ENCODE measurements at places on chromosomes 6 and 20.

DNA sequence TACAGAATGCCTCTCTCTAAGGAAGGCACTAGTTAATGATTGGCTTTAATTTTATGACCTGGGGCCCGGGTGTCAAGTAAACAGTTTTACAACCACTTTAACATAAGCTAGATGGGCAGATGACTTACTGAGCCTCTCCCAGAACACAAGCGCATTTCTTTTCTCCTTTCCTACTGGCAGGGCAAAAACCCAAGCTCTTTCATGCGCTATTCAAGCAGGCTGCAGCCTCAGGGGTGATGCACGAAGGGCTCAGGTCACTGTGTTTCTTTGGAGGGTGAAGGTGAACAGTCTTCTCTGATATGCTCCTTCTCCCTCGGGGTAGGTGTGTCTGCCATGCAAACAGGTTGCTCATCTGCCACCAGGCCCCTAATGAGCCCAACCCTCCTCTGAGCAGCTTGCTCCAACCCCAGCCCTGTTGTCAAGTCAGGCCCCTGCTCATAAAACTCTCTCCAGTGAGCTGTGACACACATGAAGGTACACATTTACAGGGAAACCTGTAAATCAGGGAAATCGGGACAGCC, 73.5 kb upstream of the CDH4 start:
- DNase-seq, result no peak

DNA sequence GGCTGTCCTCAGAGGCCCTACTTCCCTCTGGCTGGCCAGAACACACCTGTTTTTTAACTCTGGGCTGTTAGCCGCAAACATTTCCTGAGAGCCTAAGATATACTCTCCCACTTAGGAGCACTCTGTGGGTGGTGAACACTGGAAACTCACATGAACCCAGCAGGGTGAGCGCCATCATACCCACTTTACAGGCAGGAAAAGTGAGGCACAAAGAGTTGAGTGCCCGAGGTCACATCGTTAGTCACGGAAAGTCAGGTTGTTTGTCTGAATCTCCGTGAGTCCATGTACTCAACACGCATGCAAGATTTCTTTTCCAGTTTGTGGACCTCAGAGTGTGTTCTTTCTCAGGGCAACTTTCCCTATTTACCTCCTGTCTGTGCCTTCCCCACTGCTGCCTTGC, 1.9 kb downstream of the BAK1 start:
- DNase-seq, result no peak

DNA sequence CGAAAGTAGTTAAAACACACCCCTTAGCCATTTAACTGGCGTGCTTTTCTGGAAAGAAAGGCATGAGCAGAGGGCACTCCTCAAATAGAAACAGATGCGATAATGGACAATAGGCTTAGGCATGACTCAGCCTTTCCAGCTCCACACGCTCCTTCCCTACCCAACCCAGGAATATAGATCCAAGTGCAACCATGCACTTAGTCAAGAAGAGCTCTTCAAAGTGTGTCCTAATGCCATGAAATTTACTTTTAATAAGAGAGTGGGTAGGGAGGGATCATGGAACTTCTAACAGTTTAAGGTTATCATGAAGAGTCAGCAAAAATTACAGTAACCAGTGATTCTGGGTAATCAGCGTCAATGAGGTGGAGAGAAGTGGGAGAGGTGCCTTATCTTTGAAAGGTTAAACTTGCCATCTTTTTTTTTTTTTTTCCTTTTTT, 2.4 kb upstream of the EFHC1 start:
- no peak for DNase-seq

GRCh38 chr6:130944486-130944885, 117.3 kb downstream of the SMLR1 start:
- DNase-seq, result no peak

GRCh38 chr6:25007269-25007699, 71.5 kb upstream of the RIPOR2 start:
- DNase-seq, result no peak

- DNase-seq, result no peak
Measured at GRCh38 chr6:136666041-136666440, 115.8 kb upstream of the MAP7 start.

- DNase-seq, result no peak
Measured at GRCh38 chr6:73830119-73830518, 134.1 kb downstream of the CD109 start.

- DNase-seq, result no peak
Measured at GRCh38 chr6:115750946-115751345, 309.7 kb downstream of the FRK start.

DNA sequence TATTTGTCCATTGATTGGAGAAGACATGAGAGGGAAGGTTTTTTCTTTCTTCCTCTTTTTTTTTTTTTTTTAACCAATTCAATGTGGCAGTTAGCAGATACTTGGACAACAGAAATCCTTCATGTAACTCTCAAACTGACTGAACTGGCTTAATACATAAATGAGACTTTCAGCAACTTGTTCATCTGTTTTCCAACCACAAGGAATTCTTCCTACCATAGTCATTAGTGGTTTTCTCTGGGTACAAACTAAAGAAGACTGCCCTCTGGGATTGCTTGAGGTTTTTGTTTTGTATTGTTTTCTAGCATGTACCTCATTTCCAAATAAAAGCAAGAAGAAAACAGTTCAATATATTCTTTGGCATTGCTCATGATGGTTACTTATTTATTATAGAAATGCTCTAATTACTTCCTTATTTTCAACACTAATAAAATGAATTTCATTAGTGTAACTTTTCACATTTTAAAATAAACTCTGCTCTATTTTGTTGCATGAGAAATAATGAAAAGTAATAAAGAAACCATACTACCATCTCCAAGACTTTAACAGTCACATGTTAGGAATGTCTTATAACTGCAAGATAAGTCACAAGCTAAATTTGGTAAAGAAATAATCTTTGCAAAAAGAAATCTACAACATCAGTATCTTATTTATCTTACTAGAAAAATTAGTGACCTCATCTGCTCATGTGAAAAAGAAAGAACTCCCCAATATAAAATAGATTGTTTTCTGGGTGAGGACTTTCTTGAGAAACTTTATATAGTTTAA, 52.0 kb downstream of the ME1 start:
- no peak for DNase-seq

DNA sequence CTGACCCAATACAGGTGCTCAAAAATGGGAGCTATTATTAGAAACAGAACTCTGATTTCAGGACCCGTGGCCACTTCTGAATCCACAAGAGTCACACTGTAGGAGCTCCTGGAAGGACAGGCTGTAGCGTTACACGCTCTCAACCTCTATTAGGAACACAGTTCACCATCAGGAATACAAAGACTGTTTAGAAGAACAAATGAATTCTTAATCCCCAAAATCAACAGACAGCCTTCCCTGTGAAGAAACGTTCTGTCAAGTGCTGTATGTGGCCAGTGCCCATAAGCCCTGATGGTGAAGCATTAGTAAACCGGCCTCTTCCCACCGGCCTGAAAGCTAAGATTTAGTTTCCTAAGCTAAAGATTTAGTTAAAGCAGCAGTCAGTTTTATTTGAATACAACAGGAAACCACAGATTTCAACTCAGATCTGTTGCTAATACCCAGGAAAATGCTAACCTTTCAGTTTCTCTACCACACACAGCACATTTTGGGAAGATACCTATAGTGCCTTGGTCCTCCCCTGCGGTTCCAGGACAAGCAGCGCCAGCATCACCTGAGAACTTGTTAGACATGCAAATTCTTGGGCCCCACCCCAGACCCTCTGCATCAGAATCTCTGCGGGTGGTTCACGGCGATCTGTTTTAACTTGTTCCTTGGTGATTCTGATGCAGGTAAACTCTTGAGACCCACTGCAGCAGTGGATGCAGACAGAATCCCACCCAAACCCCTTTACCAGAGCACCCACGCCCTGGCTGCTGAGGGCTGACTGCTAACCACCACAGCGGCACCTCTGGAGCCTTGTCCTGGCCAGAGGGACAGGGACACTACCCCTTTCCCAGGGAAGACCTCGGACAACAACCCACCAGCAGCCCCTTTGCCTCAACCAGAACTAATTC, 33.4 kb downstream of the MTRES1 start:
- no peak for DNase-seq

DNA sequence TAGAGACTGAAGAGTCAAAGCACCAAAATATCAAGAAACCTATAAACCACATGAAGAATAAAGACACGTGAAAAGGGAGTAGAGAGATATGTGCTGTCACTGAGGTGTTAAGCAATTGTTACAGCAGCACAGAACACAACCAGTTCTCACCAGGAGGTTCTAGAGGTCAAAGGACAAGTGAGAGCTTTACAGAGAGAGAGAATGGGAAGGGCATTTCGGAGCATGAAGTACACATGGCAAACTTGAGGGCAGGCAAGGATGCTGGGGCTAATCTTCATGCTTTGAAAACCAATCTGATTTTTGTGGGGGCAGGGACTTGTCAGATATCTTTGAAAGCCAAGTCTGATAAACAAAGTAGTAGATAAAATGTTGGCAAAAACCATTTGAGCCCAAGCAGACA, 142.3 kb upstream of the NRSN1 start:
- DNase-seq, result no peak

DNA sequence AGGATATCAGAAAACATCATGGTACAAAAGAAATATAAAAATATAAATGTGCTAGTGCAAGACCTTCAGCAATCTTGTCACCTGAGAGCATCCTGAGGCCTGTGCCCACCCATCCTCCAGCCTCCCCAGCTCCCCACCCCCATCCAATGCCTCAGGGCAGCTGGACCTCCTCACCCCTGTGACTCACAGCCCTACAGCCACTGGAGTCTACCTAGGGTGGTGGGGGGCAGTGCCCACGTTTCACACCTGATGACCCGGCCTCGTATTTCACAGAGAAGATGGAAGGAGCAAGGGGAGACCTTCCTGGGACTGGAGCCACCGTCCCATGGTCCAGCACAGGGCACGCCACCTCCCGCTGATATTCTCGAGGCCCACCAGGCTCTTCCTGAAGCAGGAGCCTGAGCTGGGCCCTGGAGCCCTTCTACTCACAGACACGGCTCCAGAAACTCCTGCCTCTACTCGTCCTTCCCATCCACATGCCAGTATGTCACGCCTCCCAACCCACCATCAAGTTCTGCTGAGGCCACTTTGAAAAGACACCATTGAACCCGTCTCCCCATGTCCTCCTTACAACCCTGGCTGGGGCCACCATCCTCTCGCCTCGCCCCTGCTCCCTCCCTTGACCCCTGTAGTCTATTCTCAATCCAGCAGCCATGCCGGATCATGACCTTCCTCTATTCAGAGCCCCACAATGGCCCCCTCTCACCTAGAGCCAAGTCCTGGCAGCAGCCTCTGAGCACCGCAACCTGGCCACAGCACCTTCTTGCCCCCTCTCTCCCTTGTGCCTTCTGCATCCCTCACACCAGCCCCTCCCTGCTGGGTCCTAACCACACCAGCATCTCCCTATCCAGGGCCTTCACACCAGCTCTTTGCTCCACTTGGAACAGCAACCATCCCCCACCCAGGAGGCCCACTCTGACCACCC, 13.3 kb downstream of the APMAP start:
- DNase-seq, result no peak

DNA sequence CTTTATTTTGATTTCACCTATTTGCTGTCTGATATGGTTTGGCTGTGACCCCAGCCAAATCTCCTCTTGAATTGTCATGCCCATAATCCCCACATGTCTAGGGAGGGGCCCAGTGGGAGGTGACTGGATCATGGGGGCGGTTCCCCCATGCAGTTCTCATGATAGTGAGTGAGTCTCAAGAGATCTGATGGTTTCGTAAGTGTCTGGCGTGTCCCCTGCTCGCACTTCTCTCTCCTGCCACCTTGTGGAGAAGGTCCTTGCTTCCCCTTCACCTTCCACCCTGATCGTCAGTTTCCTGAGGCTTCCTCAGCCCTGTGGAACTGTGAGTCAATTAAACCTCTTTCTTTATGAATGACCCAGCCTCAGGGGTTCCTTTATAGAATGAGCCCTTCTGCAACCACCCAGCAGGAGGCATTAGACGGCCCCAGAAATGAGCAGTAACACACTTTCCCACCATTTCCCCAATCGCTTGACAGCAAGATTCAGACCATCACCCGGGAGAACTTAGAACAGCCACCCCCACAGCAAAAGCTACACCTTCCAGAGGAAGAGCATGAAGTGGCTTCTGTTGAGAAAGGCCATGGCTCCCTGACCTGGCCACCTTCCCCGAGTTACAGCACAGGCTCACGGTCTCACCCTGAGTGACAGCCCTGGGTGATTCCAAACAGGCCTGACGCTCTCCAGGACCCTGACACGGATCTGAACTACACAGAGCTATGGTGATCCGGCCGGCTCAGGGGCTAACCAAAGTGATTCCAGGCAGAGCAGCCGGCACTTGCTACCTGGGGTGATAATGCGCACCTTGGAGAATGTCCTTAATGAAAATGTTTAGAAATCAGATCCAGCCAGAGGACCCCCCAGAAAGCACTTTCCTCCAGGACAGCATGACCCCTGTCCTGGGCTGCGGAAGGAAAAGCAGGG, 131.2 kb upstream of the CDH4 start:
- DNase-seq, result no peak

GRCh38 chr6:51116723-51117122, 298.1 kb downstream of the TFAP2B start:
- DNase-seq, result no peak

DNA sequence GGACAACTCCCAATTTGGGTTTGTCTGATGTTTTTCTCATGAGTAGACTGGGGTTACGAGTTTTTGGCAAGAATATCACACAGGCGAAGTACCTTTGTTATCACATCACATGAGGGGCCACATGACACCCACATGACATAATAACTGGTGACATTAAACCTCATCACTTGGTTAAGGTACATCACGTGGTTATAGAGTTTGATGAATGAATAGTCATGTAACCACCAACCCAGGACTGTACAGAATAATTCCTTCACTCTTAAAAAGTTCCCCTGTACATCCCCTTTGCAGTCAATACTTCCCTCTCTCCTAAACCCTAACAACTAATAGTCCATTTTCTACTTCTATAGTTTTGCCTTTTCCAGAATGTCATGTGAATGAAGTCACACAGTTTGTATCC, 83.4 kb downstream of the REV3L start:
- no peak for DNase-seq

GRCh38 chr6:150334790-150335783, 33.7 kb upstream of the IYD start:
- DNase-seq, result peak; percentile 64

DNA sequence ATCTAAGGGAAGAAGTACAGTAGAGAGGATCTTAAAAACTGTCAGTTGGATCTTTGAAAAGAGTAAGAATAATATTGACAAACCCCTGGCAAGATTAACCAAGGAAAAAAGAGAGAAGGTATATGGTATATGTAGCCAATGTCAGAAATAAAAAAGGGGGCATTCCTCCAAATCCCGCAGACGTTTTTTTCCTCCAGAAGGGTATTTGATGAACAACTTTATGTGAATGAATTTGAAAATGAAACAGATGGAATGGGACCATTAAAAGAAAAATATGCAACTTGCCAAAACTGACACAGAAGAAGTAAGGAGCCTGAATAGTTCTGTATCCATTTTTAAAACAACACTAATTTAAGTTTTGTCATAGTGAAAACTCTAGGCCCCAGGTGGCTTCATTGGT, 35.7 kb downstream of the GFRA4 start:
- DNase-seq, result no peak

- no peak for DNase-seq
Measured at GRCh38 chr6:28771401-28772267, 152.2 kb downstream of the TRIM27 start.

- DNase-seq, result no peak
Measured at GRCh38 chr20:45851501-45851900, 5.7 kb downstream of the ACOT8 start.

Data from germinal center (tissue), 1 donor.